ENCODE measurements at places on chromosomes 11 and 22.

GRCh38 chr22:27983361-27983791 is 64.3 kb upstream of the PITPNB start:
- DNase-seq: no peak

GRCh38 chr11:46948378-46949131 is 12.0 kb downstream of the CSTPP1 start:
- peak; percentile 89 for DNase-seq

DNA sequence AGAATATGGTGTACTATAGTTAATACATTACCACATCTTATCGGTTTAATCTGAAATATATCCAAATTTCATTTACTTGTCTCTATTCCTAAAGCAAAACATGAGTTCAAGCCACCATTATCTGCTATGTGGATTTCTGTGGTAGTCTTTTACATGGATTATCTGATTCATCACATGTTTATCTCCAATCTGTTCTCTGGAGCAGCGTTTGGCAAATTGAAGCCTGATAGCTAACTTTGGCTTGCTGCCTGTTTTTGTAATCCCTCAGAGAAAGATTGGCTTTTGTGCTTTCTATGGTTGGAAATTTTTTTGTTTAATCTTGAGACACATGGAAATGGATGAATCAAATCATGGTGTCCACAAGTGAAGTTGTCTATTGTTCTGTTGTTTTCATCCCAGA is 274.3 kb downstream of the JRKL start:
- peak; percentile 0 for DNase-seq

- DNase-seq: no peak
These were observed 16.2 kb downstream of the ATG13 start for GRCh38 chr11:46633291-46634217.

- no peak for DNase-seq
These were observed 124.0 kb upstream of the RCN1 start for GRCh38 chr11:31966846-31967245.

GRCh38 chr22:48257685-48258055 is 1495.2 kb downstream of the TBC1D22A start:
- DNase-seq: no peak

GRCh38 chr11:46504817-46505613 is 88.8 kb downstream of the AMBRA1 start:
- peak; percentile 88 for DNase-seq

- no peak for DNase-seq
These were observed 149.1 kb upstream of the E2F8 start for GRCh38 chr11:19389787-19390303.

- DNase-seq: no peak
These were observed 5.8 kb downstream of the MGAT3 start for GRCh38 chr22:39462443-39463221.

GRCh38 chr11:30445056-30445455 is 122.2 kb downstream of the ARL14EP start:
- no peak for DNase-seq

GRCh38 chr22:21760640-21761039 is 25.0 kb upstream of the YPEL1 start:
- peak; percentile 95 for DNase-seq

- DNase-seq: no peak
These were observed 100.7 kb upstream of the THY1 start for GRCh38 chr11:119523539-119524157.

- no peak for DNase-seq
These were observed 61.0 kb downstream of the SLC1A2 start for GRCh38 chr11:35358391-35358790.

GRCh38 chr11:44024977-44025376 is 22.8 kb upstream of the ACCSL start:
- DNase-seq: no peak

DNA sequence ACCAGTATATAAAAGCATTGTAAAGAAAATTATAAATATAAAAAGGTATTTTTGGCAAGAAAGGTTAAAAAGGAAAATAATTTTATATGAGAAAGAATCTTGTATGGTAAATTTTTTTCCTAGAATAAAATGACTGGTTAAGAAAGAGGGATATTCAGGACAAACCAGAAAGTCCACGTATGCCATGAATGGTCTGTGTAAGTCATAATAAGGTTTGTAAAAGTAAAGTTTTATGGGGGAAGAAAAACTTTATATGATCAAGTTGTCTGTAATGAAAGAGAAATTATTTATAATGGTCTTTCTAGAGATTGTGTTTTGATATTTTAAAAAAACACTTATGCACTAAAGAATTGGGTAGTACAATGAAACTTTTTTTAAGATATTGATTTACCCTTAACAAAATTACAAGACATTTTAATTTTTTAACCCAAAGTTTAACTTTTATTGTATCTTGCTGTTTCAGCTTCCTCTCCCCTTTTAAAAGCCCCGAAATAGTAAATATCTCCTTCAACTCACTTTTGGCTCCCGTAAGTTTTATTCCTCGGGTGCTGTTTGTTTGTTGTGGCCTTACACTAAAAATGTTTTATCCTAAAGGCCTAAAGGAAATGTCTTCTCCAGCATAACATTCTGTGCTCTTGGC is 47.7 kb downstream of the AMOTL1 start:
- no peak for DNase-seq

- peak; percentile 53 for DNase-seq
These were observed 15.0 kb upstream of the APOA1 start for GRCh38 chr11:116852261-116853031.

DNA sequence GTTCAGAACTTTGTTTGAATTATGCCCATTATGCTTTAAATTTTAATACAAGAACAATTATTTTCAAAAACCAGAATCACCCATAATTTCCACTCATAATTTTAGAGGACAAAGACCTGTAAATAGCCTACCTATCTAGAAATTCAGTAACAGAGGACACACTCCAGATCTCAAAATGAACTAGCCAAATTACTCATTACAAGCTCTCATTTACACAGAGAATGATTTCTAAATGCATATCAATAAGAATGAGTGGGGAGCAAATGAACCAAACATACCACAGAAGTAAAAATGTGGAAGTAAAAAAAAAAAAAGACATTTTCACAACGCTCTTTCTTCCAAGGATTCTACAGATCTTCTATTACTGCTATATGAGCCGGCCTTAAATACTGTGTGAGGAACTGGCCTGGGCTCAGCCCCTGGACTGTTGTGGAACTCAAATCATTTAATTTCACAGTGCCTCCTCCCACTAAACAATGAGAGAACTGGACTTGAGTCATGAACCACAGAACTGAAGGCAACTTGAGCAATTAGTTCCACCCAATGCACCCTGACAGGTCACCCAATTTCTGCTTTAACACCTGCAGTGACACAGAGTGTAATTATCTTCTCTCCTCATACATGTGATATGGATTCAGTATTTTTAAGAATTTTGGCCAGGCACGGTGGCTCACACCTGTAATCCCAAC is 8.0 kb downstream of the MRTFA start:
- DNase-seq: peak; percentile 74

DNA sequence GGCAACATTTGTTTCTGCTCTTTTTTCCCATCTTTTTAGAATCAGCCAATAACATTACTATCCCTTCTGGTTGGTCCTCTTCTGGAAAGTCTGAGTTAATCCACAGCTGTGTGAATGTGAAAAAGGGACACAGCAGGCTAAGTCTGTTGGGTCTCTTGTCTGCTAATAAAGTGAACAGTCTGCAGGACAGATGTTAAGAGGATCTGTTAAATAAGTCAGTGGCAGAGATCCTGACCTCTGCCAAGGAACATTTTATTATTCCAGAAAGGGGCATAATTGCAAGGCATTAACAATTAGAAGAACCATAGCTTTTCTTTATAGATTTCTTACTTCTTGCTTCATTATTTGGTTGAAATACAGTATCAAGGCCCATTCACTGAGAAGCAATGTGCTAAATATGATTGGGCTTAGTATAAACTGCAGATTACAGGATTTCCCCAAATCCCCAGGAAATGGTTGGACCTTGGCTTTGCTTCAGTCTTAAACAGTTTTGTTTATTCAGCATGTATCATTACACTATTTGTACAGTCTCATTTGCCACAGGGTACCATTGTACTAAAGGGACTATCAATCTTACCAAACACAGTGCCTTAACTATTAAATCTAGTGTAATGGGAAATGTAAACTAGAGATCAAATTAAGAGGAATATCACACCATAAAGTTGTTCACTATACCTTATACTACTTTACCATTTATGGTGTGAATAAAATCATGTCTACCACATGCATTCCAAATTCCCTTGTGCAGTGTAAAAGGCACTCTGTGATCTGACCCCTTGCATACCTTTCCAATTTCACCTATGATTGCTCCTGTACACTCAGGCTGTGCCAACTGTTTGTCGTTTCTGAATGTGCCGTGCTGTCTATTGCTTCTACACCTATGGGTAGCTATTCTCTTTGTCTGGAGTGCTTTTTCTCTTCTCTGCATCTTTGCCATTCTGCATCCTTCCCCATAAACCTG is 274.0 kb downstream of the SOX6 start:
- DNase-seq: no peak

DNA sequence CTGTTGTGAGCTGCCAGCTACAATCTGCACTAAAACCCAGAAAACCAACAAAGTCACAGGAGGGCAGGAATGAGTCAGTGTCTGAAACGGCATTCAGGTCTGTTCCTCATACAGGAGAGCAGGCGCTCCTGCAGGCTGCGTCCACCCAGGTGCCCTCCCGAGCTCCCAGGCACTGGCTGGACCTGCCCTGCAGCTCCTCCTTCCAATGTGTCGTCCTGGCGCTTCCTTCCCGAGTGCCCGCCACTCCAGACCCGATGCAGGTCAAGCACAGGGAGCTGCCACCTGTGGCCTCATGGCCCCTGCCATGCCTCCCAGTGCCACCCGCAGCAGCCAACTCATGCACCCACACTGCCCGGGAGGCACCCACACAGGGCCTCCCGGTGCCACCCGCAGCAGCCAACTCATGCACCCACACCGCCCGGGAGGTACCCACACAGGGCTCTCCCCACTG is 12.0 kb downstream of the BRD1 start:
- peak; percentile 46 for DNase-seq

- DNase-seq: peak; percentile 41
These were observed 70.6 kb upstream of the EP300 start for GRCh38 chr22:41021613-41022454.

- DNase-seq: peak; percentile 40
These were observed 4.4 kb downstream of the INS start for GRCh38 chr11:2156416-2157182.

- no peak for DNase-seq
These were observed 138.1 kb upstream of the E2F8 start for GRCh38 chr11:19378814-19379213.

- peak; percentile 59 for DNase-seq
These were observed 32.3 kb downstream of the ARHGAP42 start for GRCh38 chr11:100719362-100719761.

DNA sequence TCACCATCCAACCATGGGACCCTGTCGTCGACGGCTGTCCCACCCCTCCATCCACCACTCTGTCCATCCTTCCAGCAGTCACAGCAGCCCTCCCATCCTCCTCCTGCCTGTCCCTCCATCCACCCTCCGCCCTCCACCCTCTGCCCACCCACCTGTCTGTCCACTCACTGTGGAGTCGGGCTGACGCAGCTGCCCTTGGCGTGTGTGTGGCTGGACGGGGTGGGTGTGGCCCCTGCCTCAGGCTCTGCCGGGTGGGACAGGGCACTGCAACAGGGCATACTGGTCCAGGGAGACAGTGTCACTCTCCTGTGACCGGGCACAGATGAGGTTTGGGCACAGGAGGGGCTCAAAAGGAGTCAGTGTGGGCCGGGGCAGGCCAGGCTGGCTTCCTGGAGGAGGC is 1.9 kb downstream of the PKP3 start:
- no peak for DNase-seq

- DNase-seq: no peak
These were observed 12.6 kb upstream of the POU2F3 start for GRCh38 chr11:120227228-120227852.

DNA sequence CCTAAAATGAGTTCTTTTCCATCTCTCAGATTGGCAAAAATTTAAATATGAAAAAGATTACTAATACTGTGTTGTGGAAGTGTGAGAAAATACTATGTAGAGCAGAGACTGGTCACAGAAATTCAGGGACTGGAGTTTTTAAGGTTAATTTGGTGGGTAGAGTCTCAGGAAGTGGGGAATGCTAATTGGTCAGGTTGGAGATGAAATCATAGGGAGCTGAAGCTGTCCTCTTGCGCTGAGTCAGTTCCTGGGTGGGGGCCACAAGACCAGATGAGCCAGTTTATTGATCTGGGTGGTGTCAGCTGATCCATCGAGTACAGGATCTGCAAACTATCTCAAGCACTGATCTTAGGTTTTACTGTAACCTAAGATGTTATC is 29.4 kb upstream of the TMEM86A start:
- DNase-seq: peak; percentile 40

DNA sequence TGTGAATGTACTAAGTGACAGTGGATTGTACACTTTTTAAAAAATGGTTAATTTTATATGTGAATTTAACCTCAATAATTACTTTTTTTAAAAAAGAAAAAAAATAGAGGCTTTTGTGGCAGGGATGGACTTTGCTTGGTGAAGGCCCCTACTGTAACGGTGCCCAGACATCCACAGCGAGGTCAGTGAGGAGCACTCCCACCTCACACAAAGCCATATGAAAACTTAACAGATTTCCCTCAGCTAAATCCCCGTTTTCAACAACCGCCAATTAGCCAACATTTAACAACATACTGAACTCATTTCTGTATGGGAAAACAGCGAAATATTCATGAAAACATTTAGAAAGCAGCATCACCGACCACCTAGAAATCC is 642 bp upstream of the C11orf58 start:
- DNase-seq: no peak

DNA sequence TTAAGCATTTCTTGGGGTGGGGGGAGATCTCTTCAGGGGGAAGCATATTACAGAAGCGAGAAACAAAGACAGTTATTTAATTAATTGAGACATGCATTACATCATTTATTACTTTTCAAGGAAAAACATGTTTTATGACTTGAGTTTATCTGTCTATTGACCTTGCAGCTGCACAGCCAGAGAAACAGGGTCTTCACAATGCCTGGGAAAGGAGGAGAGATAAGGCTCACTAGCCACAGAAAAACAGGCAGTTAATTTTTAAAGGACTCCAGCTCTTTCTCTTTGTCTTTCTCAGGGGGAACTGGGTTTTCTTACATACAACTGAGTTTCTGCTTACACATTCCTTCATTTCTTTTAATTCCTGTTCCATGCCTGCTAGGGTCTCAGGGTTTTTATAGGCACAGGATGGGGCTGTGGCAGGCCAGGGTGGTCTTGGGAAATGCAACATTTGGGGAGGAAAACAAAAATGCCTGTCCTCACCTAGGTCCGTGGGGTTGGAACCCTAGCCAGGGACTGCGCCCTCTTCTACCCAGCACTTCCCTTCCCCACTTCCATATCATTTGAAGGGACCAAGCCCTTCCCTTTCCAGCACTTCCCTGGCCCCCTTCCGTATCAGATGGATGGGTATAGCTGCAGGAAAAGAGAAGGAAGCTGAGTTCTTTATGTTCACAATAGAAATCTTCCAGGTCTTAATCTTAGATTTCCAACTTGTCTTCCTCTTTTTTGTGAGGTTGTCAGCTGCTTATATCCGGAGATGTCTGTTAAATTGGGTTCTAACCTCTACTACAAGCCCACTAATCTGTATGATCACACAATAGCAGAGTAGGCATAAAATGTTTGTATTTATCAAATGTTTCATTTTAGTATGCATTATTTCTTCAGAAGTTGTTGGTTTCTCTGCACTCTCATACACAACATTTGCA is 38.3 kb downstream of the BIRC2 start:
- no peak for DNase-seq

- DNase-seq: no peak
These were observed 13.6 kb upstream of the EED start for GRCh38 chr11:86230921-86231434.
